GF-D8 (cell line): ENCODE measurements at places on chromosomes 3 and 15.
A peak's percentile ranks its signal among the peaks of the same experiment; 100 is the strongest.

GRCh38 chr3:134354612-134355251 is 19.5 kb downstream of the AMOTL2 start:
- no peak for DNase-seq

DNA sequence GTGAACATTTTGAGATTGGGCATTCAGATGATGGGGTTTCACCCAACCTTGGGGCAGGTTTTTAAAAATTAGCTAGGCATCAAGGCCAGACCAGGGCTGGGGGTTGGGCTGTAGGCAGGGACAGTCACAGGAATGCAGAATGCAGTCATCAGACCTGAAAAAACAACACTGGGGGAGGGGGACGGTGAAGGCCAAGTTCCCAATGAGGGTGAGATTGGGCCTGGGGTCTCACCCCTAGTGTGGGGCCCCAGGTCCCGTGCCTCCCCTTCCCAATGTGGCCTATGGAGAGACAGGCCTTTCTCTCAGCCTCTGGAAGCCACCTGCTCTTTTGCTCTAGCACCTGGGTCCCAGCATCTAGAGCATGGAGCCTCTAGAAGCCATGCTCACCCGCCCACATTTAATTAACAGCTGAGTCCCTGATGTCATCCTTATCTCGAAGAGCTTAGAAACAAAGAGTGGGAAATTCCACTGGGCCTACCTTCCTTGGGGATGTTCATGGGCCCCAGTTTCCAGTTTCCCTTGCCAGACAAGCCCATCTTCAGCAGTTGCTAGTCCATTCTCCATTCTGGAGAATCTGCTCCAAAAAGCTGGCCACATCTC is 6.1 kb downstream of the RHO start:
- no peak for DNase-seq

GRCh38 chr15:60006203-60006862 is 2.2 kb downstream of the FOXB1 start:
- no peak for DNase-seq

GRCh38 chr3:58529516-58530353 is 7.3 kb downstream of the ACOX2 start:
- no peak for DNase-seq

DNA sequence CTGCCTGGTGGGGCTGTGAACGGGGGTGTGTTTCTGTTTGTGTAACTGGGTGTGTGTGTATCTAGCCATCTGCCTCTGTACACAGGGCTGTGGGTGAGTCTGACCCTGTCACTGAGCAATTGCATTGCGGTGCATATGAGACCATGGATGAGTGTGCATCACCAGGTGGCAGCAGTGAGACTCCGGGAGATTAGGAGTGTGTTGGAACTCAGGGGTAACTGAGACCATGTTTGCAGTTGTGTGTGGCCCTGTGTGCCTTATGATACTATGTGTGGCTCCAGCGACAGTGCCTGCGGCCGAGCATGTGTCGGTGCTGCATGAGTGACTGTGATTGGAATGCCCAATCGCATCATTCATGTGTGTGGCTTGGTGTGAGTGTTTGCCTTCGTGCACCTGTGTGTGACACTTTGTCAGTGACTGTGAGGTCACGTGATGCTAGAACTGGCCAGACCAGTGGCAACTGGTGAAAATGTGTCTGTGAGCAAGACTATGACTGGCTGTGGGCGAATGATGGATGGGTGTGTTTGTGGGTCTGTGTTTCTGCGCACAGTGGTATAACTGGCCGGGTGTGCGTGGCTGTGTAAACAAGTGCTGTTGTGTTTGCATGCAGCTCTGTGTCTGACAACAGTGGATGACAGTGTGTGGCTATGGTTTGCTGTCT is 14.0 kb downstream of the VILL start:
- DNase-seq, result peak; percentile 5

DNA sequence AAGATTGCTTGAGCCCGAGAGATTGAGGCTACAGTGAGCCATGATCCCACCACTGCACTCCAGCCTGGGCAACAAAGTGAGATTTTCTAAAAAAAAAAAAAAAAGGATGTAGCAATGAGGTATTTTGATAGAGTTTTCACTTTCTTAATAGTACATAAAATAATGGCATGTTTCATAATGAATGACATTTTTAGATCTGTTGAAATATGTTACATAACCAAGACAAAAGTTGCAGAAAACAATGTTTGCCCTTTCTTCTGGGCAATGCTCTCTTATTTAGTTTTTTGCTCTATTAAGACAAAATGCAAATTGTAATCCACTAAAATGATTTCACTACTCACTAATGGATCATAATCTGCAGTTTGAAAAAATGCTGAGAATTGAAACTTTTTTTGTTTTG is 4.4 kb upstream of the MAPK6 start:
- DNase-seq, result no peak

- no peak for DNase-seq
These were observed 7.3 kb upstream of the ZNF592 start for GRCh38 chr15:84741121-84741520.

- DNase-seq, result no peak
These were observed 392.6 kb upstream of the TPM1 start for GRCh38 chr15:62649793-62650420.

- DNase-seq, result no peak
These were observed 54.4 kb downstream of the EIF3J start for GRCh38 chr15:44591326-44591725.

GRCh38 chr15:64048781-64049460 is 2.6 kb upstream of the DAPK2 start:
- peak; percentile 9 for DNase-seq

DNA sequence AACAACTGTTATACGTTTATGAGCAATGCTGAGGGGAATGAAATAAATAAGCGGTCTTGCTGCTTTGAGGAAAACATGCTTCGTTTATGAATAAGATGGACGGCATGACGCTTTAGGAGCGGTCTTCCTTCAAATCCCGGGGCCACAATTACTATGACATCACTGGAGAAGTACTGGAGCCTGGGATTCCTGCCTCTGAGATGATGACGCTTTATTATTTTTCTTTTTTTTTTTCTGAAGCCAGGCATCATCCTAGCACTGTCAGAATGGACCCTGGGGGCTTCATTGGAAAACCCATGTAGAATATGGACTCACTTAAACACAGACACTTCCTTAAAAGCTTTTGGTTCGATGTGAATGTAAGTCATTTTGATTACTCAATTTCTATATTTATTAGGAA is 52.5 kb upstream of the FOXP1 start:
- no peak for DNase-seq

- no peak for DNase-seq
These were observed 247.1 kb upstream of the CDIN1 start for GRCh38 chr15:36332301-36332700.

- no peak for DNase-seq
These were observed 322.6 kb upstream of the FRG2C start for GRCh38 chr3:75341324-75342067.

DNA sequence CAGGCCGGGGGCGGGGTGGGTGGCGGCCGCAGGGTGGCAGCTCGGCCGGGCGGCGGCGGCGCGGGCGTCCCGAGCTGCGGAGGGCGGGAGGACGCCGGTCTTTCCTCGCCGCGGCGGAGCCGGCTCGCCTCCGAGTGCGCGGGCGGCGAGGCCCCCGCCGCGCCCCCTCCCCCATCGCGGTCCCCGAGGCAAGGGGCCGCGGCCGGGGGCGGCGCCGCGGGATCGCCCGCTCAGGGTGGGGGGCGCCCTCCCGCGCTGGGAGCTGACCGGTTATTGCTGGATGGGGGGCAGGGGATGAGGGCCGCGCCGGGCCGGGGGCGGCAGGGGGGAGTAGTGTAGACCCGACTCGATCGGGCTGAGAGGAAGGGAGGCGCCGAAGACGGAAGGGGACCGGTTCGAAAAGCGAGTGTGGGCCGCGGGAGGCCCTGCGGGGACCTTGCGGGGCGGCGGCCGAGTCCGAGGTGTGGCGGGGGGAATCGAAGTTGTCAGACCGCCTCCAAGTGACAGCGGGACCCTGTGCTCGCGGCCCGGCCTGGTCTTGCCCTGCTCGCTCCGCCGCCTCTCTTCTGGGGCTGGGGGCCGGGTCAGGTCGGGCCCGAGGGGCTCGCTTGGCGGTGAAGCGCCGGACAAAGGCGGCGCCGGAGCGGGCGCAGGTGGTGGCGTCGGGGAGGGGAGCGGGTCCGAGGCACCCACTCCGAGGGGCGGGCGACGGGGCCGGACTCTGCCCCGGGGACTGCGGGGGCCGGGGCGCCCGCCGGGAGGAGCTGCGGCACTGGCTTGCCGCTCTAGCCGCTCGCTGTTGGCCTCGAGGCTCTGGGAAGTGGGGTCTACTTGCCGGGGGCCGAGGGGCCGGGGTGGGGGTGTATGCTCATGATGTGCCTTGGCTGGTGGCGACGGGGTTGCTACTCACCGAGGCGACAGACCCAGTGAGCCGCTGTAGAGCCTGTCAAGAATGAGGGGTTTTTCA is 1.1 kb downstream of the BAHD1 start:
- DNase-seq, result no peak

GRCh38 chr3:143307613-143308183 is 188.1 kb downstream of the CHST2 start:
- no peak for DNase-seq

GRCh38 chr3:107979538-107979937 is 111.3 kb downstream of the CD47 start:
- DNase-seq, result no peak

GRCh38 chr3:194682694-194683310 is 2.9 kb upstream of the FAM43A start:
- peak; percentile 67 for DNase-seq

- DNase-seq, result no peak
These were observed 142.0 kb downstream of the GABRB3 start for GRCh38 chr15:26630857-26631256.

DNA sequence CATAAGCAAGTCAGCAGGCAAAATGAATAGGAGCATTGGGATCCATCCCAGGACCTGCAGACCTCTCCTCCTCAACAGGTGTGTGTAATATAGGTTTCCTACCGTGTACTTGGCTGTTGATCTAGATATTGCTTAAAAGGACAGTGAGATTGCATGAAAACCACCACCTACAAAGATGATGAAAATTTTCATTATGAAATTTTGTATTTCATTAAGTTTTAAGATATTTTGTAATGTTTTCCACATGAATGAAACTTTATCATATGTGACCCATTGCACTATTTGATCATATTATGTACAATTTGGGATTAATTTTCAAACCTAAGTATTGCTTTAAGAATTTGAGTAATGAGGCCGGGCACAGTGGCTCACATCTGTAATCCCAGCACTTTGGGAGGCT is 94.3 kb upstream of the TRPM1 start:
- no peak for DNase-seq

- DNase-seq, result no peak
These were observed 14.1 kb downstream of the APH1B start for GRCh38 chr15:63291507-63291906.

- DNase-seq, result no peak
These were observed 57.0 kb downstream of the DUT start for GRCh38 chr15:48388016-48388851.

DNA sequence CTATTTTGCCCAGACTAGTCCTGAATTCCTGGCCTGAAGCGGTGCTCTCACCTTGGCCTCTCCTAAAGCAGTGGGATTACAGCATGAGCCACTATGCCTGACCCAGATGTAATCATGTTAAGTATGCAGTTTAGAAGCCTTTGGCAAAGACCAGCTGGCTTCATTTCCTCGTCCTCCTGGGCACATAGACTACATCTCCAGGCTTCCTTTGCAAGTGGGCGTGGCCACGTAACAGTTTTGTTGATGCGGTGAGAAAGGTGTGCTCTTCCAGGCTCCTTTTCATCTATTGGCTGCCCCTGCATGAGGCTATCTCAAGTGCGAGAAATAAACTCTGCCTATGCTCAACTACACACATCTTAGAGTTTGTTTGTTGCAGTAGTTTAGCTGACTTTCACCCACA is 13.0 kb downstream of the SV2B start:
- DNase-seq, result no peak

DNA sequence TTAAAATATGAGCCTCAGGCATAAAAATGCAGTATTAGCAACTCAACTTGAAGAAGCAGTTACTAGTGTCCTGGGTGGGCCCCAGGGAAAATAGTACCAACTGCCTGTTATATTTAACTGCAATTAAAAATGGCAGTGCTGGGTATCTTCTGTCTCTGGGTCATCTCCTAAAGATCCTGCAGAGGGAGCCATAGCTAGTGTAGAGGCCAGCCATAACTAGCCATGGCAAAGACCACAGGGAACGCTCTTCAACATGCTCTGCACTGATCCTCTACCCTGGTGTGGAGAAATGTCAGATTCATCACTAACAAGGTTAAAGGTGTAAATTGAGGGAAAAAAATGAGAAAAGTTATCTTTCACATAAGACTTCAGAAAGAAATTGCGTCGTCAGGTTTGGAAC is 181.3 kb downstream of the SNRPN start:
- no peak for DNase-seq

- no peak for DNase-seq
These were observed 81.9 kb upstream of the PLXND1 start for GRCh38 chr3:129688271-129688895.

DNA sequence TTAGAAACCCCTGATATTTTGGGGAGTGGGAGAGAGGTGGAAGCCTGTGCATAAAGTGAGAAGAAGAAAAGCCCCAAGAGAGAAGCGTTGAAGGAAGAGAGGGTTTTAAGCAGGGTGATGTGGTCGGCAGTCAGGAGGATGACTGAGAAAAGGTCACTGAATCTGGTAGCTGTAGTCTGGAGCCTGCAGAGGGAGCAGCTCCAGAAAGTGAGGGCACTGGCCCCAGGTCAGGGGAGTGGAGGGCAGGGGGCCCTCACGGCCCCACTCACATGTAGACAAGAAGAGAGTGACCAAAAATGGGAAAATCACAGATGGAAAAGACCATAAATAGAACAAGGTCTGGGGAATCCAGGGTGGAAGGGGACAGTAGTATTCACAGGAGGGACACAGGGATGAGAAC is 105.5 kb downstream of the RYK start:
- no peak for DNase-seq

DNA sequence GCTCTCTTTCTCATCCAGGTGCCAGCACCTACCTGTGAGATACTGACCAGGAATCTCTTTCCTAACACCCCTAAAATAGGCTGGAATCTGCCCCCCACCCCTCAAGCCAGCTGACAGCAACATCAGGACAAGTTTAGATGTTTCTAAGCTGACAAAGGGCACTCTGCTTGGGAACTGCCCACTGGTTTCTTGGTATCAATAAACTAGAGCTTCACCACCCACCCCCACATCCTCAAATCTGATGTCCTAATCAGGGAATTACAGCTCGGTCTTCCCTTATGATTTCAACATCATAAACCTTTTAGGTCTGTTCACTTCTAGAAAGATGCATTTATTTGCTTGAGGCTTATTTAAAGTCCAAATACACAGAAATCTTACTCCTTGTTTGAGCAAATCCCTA is 34.7 kb downstream of the CEP19 start:
- DNase-seq, result no peak

GRCh38 chr3:64084640-64085039 is 61.3 kb upstream of the PSMD6 start:
- DNase-seq, result no peak

GRCh38 chr15:87167706-87168105 is 1088.0 kb downstream of the AGBL1 start:
- DNase-seq, result no peak

DNA sequence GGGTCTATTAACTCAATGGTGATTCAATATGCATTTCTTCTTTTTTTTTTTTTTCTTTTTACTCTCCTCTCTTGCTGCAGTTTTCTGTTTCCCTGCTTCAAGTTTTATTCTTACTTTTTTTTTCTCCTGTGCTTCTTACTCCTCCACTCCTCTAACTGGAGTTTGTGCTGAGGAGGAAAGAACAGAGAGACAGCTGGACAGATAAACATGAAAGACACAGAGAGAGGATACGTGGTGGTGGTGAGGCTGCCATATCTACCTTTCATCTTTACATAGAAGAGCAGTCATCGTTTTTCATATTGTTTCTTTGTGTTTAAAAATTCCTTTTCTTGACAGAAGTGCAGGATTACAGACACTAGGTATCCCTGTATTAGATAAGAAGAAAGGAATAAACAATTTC is 262.8 kb downstream of the OTOL1 start:
- DNase-seq, result no peak
